ENCODE measurements at places on chromosomes 4 and X. TPM values are rescaled to one million over a fixed set of nuclear protein-coding genes. Genes with fewer than 3 reads are reported as not detected.

The ERVMER34-1 gene
- total RNA-seq: 2.3 TPM

The CPE gene
- total RNA-seq: 93.4 TPM

The MAGEB2 gene
- not detected for total RNA-seq

The RBPJ gene
- 77.9 TPM for total RNA-seq

The EIF4E gene
- total RNA-seq: 97.7 TPM

The SLC26A1 gene
- total RNA-seq: 9.4 TPM
